Type B pancreatic cell (in vitro differentiated cells): ENCODE measurements at places on chromosomes 13 and 19. TPM values are rescaled to one million over a fixed set of nuclear protein-coding genes. Genes with fewer than 3 reads are reported as not detected.
A peak's percentile ranks its signal among the peaks of the same experiment; 100 is the strongest.

Gene C1QTNF9B
- total RNA-seq, result not detected in 2 replicates

Gene RINL
- total RNA-seq, result 1.7 and 3.4 TPM in 2 replicates

Gene PGLYRP1
- total RNA-seq, result not detected in 2 replicates

Gene CBARP
- total RNA-seq, result 8.9 and 10.8 TPM in 2 replicates

Gene GNG7
- 3.8 and 12.2 TPM in 2 replicates for total RNA-seq

Gene ZNF320
- total RNA-seq, result 30.4 and 33.5 TPM in 2 replicates

DNA sequence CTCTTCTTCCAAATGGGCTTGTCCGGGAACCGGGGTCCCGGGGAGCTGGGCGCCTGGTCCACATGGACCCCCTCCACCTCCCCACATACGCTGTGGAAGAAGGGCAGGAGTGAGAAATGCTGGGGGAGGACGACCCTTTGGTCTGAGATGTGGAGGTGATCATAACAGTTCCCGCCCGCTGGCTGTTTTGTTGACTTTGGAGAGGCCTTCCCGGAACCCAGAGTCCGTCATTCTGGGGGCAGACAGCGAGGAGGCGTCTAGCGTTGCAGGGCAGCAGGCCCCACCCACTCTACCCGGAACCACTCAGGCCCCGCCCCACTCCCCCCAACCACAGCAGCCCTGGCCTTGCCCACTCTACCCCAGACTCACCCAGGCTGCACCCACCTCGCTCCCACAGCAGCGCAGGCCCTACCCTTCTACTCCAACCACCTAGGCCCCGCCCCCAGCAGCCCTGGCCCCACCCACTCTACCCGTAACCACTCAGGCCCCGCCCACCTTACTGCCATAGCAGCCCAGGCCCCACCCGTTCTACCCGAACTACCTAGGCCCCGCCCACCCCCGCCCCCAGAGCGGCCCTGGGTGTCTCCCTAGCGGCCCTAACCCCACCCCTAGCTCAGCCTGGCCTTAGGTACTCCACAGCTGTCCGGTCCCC is 7.1 kb downstream of the GPR108 start:
- H3K4me1 ChIP-seq, result no peaks in the 10 kb centered on the region
- no peak for DNase-seq
- no peaks in the 10 kb centered on the region for H3K36me3 ChIP-seq
- no peak overlapping the region for H3K27ac ChIP-seq

GRCh38 chr19:40213882-40214570 is 4.2 kb downstream of the TTC9B start:
- H3K27ac ChIP-seq, result no peak overlapping the region
- no peak overlapping the region for H3K4me3 ChIP-seq
- peaks cover 31% of the 10 kb centered on the region for H3K27me3 ChIP-seq
- no peak for DNase-seq

- H3K27me3 ChIP-seq, result no peaks in the 10 kb centered on the region
- H3K4me3 ChIP-seq, result no peak overlapping the region
- no peak for DNase-seq
- H3K4me1 ChIP-seq, result no peaks in the 10 kb centered on the region
- H3K36me3 ChIP-seq, result no peaks in the 10 kb centered on the region
Observed at GRCh38 chr19:682678-683320, 6.6 kb downstream of the FSTL3 start.

DNA sequence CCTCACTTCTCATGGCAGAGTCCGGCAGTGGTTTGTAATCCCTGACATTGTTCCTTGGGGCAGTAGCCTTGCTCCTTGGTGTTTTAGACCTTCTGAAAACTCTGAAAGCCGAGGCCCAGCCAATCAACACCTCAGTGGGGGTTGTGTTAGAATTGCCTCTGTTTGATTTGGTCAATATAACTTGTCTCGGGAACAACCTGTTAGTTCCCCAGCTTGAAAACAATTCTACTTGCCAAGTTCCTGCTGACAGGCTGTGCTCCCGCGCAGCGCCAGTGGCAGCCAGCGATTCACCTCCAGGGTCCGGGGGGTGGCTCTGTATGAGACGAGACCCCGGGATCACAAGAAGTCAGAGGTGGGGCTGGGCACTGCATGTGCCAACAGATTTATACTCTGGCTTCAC is 81.4 kb upstream of the MEDAG start:
- DNase-seq, result no peak
- H3K4me3 ChIP-seq, result no peak overlapping the region
- H3K27ac ChIP-seq, result no peak overlapping the region
- no peaks in the 10 kb centered on the region for H3K36me3 ChIP-seq
- H3K27me3 ChIP-seq, result peaks cover 22% of the 10 kb centered on the region

GRCh38 chr13:102845289-102845629 is 573 bp upstream of the ERCC5 start:
- H3K27me3 ChIP-seq, result no peaks in the 10 kb centered on the region
- H3K36me3 ChIP-seq, result no peaks in the 10 kb centered on the region
- H3K27ac ChIP-seq, result peak overlapping the region; percentile 93

- H3K4me3 ChIP-seq, result no peak overlapping the region
- DNase-seq, result no peak
- no peak overlapping the region for H3K27ac ChIP-seq
- H3K4me1 ChIP-seq, result no peaks in the 10 kb centered on the region
- H3K36me3 ChIP-seq, result peaks cover 6% of the 10 kb centered on the region
Observed at GRCh38 chr13:89812856-89813255, 1534.6 kb upstream of the MIR17HG start.

DNA sequence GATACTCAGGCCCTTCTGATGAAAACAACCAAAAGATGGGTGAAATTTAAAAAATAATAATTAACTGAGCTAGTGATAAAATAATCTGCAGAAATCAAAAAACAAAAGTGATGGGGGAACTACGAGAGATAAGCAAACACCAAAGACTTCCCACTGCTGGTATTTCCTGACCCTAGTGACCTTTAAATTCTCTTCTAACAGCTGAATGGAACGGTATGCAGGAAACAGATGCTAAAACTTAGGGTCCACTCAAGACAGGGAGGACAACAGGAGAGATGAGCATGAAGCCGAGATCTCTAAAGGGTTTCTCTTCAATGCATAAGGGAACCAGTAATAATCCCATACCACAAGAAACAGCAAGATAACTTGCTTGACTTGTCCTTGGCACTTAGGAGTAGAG is 50.8 kb downstream of the USP12 start:
- peaks cover 11% of the 10 kb centered on the region for H3K4me1 ChIP-seq
- no peaks in the 10 kb centered on the region for H3K27me3 ChIP-seq
- H3K36me3 ChIP-seq, result peaks cover 35% of the 10 kb centered on the region

GRCh38 chr13:65856431-65856830 is 1373.7 kb downstream of the PCDH9 start:
- no peak for DNase-seq
- no peaks in the 10 kb centered on the region for H3K27me3 ChIP-seq
- no peaks in the 10 kb centered on the region for H3K36me3 ChIP-seq
- H3K4me3 ChIP-seq, result no peak overlapping the region
- H3K27ac ChIP-seq, result no peak overlapping the region
- peaks cover 6% of the 10 kb centered on the region for H3K4me1 ChIP-seq

GRCh38 chr13:26132756-26133155 is 80.9 kb upstream of the SHISA2 start:
- H3K27me3 ChIP-seq, result peaks cover 3% of the 10 kb centered on the region
- H3K4me1 ChIP-seq, result no peaks in the 10 kb centered on the region
- H3K4me3 ChIP-seq, result no peak overlapping the region
- DNase-seq, result no peak

- no peak overlapping the region for H3K27ac ChIP-seq
- H3K4me1 ChIP-seq, result no peaks in the 10 kb centered on the region
- H3K27me3 ChIP-seq, result peaks cover 44% of the 10 kb centered on the region
- no peak for DNase-seq
- no peaks in the 10 kb centered on the region for H3K36me3 ChIP-seq
Observed at GRCh38 chr13:112219740-112220139, 152.8 kb downstream of the SOX1 start.

- H3K27ac ChIP-seq, result no peak overlapping the region
- no peaks in the 10 kb centered on the region for H3K27me3 ChIP-seq
Observed at GRCh38 chr13:33259296-33259695, 26.3 kb downstream of the STARD13 start.
